ENCODE measurements at places on chromosomes 3 and 15.

- DNase-seq, result no peak
These were observed 16.5 kb downstream of the DUSP7 start for GRCh38 chr3:52039846-52040245.

- no peak for DNase-seq
These were observed 161.7 kb downstream of the ARPP21 start for GRCh38 chr3:35800960-35801459.

DNA sequence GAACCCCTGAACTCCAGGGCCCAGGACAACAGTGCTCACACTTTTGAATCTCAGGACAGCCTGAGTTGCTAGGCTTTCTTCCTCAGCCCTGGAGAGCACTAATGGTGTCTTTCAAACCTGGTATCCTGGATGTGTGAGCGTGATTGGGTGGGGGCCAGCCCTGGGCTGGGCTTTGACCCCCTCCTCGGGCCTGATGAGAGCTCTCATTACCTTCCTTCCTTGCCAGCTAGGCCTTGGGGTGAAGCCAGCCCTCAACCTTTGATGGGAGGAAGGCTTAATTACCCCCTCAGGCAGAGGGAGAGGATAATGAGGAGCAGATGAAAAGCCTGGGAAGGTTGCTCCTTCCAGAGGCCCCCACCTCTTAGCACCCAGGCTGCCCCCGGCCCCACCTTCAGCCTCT is 31.1 kb upstream of the INSYN1 start:
- no peak for DNase-seq

- DNase-seq, result peak; percentile 24
These were observed 136.5 kb upstream of the TBL1XR1 start for GRCh38 chr3:177333533-177334520.

DNA sequence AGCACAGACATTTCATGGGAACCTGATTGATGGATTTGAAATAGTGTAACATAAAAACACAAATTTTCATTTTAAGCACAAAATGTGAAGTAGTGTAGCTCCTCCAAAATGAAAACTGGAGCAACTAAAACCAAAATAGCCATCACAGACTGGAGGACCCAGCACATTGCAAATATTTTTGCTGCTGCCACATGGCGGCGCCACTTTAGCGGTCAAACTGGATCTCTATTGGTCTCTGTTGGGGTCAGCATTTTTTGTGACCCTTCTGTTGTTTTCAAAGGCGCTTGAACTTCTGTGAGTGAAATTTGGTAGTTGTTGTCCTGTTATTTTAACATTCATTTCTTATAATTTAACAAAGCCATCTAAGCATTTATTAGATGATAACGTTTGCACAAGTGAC is 259.9 kb downstream of the IL20RB start:
- no peak for DNase-seq

- DNase-seq, result no peak
These were observed 4.7 kb upstream of the CEMIP start for GRCh38 chr15:80774486-80774885.

GRCh38 chr3:54714035-54714434 is 213.8 kb downstream of the LRTM1 start:
- no peak for DNase-seq

DNA sequence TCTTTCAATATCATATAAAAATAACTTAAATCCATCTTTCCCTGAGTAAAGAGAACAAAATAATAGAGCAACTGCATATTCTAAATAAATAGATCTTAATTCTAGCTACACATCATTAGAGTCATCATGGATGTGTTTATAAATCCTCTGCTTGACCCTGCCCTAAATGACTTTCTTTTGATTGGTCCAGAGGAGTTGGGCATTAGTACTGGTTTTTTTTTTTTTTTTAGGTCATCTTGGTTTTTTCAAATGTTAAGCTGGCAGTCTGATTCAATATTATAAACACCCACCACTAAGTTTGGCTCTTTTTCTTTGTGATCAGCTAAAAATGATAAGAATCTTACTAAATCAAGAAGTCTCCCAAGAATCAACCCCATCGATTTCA is 504.0 kb upstream of the CBLB start:
- DNase-seq, result no peak

DNA sequence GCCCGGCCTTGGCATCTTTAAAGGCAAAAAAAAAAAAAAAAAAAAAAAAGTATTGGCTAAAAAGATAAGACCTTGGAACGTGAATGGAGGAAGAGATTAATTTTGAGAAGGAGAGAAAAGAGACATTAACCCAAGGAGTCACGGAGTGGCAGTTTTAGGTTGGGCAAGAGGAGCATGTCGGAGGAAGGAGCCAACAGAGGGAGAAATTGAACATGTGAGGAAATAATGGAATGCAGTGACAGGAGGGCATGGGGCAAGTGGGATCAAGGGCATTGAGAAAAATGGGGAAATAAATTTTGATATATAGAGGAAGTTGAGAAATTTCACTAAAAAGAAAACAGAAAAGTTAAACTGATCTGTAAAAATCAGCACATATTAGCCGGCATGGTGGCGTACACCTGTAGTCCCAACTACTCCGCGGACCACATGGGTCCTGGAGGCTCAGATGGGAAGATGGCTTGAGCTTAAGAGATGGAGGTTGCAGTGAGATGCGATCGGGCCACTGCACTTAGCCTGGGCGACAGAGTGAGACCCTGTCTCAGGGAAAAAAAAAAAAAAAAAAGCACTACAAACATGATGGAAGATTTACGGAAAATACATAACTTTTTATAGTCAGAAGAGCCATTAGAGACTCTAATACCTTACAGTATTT is 1.2 kb downstream of the HAUS2 start:
- DNase-seq, result no peak

- DNase-seq, result peak; percentile 51
These were observed 225.0 kb upstream of the PROK2 start for GRCh38 chr3:72009851-72010443.

DNA sequence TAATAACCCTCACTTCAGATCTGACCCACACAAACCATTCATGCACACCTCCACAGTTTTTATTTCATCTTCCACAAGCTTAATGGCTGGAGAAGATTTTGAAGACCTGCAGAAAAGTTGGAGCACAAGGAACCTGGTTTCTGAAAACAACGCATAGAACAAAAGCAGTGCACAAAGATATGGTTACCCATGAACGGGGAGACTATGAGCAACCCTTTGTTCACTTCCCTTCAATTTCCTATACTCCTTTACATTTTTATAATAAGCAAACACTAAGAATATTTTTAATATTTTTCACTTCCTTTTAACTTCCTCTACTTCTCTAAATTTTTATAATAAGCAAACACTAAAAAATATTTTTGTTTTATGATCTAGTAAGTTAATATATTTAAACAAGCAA is 103.5 kb upstream of the UBE2E2 start:
- no peak for DNase-seq

- DNase-seq, result no peak
These were observed 108.8 kb downstream of the FAIM start for GRCh38 chr3:138717348-138717747.

DNA sequence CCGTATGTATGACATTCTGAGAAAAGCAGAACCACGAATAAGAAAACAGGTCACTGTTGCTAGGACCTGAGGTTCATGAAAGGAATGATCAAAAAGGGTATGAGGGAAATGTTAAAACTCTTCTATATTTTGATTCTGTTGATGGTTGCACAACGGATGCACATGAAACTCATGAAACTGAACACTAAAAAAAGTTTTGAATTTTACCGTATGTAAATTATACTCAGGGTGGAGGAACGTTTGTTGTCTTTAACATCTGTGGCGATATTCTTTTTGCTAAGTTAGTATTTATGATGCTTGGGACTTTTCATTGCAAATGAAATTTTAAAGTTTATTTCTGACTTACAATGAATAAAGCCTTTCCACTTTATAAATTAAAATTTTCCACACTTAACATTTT is 55.4 kb downstream of the STAG1 start:
- DNase-seq, result no peak

- DNase-seq, result no peak
These were observed 344.6 kb downstream of the GRM7 start for GRCh38 chr3:7205535-7205934.

GRCh38 chr15:37135225-37135624 is 34.9 kb upstream of the MEIS2 start:
- no peak for DNase-seq

GRCh38 chr3:101519685-101520365 is 6.8 kb upstream of the SENP7 start:
- no peak for DNase-seq

All from GM03348 (cell line).